ENCODE measurements at places on chromosomes 1 and 21.

GRCh38 chr21:46205766-46206162 is 21.5 kb upstream of the SPATC1L start:
- DNase-seq: no peak

DNA sequence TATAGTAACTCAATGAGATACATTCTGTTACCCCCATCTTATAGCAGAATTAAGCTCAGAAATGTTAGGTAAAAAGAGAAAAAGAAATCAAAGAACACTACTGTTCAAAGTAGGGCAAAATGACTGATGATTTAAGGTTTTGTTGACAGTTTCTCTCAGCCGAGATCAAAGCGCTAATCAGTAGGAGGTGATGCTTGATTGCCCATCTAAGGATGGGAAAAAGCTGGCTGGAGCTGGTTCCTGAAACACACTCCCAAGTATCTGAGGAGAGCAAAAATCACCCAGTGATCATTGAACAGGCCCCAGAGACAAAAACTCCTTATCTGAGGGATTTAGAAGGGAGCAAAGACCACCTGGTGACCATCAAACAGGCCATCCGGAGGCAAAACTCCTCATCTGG is 64.5 kb upstream of the CSF1 start:
- no peak for DNase-seq

DNA sequence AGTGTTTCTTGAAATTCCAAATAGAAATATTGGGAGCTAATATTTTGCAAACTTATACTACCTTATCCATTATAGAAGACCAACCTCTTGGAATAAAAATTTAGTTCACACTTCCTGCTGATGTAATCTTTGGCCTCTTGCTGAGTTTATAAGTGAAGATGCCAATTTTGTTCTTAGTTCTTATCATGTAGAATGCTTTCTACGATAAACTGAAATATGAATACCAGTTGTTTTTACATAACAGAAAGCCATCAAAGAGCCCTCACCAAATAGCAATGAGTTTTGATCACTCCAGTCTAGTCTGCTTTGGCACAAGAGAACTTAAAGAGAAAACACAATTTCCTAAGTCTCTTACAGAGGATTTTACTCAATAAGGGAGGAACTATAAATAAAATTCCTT is 89.5 kb downstream of the DENND1B start:
- no peak for DNase-seq

- no peak for DNase-seq
Measured at GRCh38 chr21:37244501-37245095, 22.5 kb downstream of the VPS26C start.

DNA sequence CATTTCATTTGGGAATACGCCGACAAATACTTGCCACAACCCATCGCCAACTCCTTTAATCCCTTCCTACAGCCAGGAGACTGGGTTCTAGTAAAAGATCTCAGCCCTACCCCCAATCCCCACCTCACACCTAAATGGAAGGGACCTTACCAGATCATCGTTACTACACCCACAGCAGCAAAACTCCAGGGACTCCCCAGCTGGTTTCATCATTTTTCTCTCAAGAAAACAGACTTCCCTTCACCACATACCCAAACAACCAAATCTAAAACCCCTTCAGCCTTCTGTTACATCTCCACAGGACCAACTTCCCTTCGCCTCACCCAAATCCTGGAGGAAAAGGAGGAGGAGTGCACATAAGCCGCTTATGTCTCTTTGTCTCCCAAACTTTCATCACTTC is 23.7 kb upstream of the SLC2A5 start:
- DNase-seq: no peak

- no peak for DNase-seq
Measured at GRCh38 chr1:174871886-174872285, 127.9 kb upstream of the CACYBP start.

- DNase-seq: no peak
Measured at GRCh38 chr1:190196020-190196419, 281.6 kb downstream of the BRINP3 start.

DNA sequence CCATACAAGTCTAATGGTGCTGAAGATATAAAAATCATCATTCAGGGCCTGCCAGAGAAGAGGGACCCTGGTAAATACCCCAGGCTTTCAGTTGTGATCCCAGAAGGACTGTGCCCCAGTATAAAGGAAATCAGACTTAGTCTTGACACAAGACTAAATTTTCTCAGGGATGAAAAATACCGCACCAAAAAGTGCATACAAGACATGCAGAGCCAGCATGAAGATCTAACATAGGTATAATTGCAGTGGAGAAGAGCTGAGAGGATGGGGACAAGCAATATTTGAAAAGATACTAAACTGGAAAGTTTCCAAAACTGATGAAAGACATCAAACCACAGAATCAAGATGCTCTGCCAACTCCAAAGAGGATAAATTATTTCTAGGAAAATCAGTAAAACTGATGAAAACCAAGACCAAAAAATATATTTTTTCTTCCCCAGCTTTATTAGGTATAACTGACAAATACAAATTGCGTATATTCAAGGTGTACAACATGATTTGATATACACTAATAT is 17.7 kb upstream of the SIM2 start:
- no peak for DNase-seq

GRCh38 chr21:9730866-9731265 is 790.5 kb upstream of the TPTE start:
- no peak for DNase-seq

GRCh38 chr1:59978026-59978425 is 51.5 kb upstream of the CYP2J2 start:
- DNase-seq: no peak

- DNase-seq: peak; percentile 35
Measured at GRCh38 chr1:32240140-32240951, 6.7 kb upstream of the FAM167B start.

DNA sequence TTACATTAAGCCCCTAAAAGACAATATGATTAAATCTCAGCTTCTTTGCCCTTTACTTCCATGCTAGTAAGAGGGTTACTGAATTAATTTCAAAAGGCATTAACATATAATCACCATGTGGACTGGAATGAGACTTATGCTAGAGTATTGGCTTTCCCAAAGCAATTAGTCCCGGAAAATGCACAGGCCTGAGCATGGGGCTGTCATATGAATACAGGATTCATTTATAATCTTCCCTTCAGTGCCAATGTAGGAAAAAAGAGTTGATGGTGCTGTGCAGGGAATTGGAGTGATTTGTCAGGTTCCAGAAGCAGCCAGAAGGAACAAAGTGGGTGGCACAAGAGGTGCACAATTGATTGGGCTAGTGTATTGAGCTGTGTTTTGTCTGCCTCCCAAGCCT is 199.0 kb upstream of the L1TD1 start:
- DNase-seq: no peak

DNA sequence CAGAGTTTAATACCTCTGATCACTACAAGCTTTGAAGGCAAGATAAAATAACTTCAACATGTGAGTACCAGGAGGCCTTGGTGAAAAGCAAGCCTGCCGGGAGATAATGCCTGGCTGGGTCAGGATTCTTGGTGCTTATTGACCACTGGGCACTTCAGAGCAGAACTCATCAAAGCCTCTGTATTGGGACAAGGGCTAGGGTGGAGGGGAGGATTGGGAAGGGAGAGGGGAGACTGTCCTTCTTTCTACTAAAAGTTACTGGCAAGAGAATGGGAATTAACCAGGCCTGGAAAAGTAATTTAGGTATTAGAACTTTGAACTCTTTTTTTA is 35.2 kb downstream of the NEK2 start:
- no peak for DNase-seq

DNA sequence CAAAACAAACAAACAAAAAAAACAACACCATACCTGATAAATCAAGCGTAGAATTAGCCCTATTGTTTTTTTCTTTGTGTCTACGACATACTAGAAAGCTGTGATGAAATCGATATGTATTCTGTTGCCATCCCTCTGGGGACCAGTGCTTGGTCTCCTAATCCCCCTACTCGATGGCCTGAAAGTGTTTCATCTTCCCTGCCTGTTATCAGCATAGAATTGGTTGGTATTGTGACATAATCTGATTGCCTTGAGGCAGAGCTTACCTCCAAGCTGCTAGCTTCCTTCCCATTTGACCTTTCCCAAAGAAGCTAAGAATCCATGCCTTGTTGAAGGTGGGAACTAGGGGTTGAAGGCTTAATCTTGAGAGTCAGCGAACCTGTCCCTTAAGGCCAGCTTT is 40.7 kb upstream of the PIGV start:
- DNase-seq: no peak

DNA sequence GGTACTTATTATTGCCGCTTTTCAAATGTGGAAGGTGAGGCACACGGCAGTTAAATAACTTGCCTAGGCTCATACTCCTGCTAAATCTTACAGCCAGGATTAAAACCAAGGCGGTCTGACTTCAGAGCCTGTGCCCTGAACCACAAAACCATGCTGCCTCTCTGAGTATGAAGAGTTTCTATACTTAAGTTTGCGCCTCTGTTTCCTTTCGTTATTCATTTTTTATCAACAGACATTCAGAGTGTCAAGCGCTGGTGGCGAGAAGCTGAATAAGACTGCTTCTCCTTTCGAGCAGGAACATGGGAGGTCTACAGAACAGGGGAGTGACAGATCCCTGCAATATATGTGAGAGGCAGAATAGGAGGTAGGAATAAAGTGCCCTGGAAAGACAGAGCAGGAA is 96.0 kb upstream of the DUSP10 start:
- DNase-seq: no peak
